NCI-H1105 treated with DMSO at 0.1 percent for 48 hours (cell line): ENCODE measurements at places on chromosomes 3 and 15.
A peak's percentile ranks its signal among the peaks of the same experiment; 100 is the strongest.

- DNase-seq, result no peak
These were observed 877.8 kb downstream of the TUSC7 start for GRCh38 chr3:117587416-117587815.

GRCh38 chr15:78389738-78390137, 48.3 kb upstream of the IREB2 start:
- no peak for DNase-seq

- DNase-seq, result no peak
These were observed 136.9 kb downstream of the NUP210 start for GRCh38 chr3:13282986-13283876.

GRCh38 chr3:44289882-44290462, 48.3 kb downstream of the TOPAZ1 start:
- DNase-seq, result no peak

DNA sequence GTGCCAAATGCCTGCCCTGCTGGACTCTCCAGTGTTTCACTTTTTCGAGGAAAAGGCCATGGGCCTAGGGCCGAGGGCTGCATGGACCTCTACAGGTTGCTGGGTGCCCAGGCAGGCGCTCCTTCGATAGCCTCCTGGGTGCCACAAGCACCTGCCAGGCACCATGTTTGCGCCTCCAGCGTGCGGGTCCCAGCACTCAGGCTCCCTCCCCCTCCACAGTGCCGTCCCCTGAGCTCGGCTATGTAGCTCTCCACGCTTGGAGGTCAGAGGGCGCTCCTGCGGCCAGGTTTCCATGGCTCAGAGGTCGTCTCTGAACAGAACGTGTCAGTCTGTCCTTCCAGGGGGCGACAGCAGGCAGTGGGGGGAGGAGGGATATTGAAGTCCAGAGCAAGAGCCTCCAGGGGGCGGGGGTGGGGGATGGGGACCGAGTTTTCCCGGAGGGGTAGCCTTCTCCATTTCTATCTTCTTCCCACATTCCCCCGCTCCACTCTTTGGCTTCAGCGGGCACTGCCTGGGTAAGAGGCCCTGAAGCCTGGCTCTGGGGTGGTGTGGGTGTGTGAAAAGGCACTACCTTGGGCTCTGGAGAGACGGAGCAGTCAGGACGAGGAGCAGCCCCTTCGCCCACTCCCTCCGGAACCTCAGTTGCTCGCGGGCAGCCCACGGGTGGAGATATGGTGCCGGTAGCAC, 3.6 kb downstream of the ONECUT1 start:
- no peak for DNase-seq

DNA sequence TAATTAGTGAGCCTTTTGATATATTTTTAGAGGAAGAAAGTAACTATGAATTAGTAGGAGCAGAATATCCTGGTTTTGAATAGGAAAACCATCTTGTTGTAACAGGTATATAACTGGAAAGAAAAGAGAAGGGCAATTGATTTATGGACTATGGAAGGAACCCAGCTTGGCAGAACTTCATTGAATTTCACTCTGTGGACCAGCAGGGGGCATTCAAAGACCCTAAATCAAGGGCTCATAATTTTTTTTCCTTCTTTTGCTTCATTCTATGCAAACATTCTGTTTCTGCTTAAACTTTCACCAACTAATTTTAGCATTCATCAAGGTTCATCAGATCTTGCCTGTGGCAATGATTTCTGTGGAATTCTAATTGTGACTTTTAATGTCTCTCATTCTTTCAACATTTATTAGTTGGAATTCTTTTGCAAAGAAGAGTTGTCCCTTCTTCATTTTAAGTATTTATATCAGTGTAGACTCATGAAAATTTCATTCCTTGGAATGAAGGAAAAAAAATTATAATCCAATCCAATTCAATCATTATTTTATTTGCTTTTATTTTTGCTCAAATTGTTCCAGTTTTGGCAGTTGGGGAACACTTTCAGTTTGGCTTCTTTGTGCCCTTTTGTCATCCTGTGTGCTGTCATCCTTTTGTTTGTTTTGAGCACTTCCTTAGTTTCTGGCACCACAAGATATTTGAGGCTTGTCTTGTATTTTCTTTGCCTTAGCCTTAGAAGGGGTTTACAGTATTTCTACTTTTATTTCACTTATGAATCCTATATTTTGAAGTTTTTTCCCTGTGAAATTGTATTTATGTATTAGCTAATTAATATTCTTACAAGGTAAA, 30.4 kb downstream of the NXPE3 start:
- peak; percentile 54 for DNase-seq

DNA sequence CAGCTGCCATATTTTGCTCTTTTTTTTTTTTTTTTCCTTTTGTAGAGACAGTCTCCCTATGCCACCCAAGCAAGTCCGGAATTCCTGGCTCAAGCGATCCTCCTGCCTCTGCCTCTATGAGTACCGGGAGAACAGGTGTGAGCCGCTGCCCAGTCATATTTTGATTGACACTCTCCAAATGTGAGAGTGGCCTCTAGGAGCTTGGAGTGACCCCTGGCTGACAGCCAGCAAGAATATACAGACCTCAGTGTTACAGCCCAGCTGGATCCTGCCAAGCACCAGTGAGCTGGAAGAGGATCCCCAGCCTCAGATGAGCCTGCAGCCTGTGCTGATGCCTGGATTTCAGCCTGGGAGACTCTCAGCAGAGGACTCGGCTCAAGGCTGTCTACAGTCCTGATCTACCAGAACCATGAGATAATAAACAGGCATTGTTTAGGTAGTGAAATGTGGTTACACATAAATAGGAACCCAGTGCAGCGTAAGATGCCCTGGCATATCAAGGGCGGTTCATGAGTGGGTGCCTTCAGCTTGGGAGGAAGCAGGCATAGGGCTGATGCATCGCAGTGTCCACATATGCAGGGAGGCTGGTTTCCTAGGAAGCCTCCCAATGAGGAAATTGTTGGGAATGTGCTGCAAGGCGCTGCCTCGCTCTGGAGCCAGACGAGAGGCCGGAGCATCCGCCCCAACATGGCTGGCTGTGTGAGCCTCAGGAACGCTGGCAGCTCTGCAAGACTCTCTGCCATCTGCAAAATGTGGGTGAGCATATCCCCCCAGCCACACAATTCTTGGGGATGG, 38.9 kb upstream of the ATP10A start:
- DNase-seq, result no peak

DNA sequence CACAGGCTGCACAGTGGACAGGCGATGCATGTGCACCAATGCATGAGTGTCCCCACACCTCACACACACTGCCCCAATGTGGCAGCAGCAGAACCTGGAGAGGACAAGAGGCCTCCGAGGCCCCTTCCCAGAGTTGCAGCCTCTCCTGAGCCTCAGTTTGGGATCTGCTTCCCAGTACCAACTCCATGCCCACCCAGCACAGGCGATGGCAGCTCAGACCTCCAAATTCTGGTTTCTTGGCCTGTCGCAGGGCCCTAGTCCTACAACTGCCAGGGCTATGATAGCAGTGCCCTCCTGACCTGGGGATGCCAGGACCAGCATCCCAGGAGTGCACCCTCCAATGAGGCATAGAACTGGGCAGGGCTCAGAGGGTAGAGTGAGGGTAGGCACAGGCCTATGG, 19.9 kb downstream of the ADAMTS7 start:
- DNase-seq, result no peak

- DNase-seq, result no peak
These were observed 113.0 kb upstream of the GALNT15 start for GRCh38 chr3:16061491-16061890.

- no peak for DNase-seq
These were observed 72.5 kb downstream of the ATP2B2 start for GRCh38 chr3:10432931-10433330.

DNA sequence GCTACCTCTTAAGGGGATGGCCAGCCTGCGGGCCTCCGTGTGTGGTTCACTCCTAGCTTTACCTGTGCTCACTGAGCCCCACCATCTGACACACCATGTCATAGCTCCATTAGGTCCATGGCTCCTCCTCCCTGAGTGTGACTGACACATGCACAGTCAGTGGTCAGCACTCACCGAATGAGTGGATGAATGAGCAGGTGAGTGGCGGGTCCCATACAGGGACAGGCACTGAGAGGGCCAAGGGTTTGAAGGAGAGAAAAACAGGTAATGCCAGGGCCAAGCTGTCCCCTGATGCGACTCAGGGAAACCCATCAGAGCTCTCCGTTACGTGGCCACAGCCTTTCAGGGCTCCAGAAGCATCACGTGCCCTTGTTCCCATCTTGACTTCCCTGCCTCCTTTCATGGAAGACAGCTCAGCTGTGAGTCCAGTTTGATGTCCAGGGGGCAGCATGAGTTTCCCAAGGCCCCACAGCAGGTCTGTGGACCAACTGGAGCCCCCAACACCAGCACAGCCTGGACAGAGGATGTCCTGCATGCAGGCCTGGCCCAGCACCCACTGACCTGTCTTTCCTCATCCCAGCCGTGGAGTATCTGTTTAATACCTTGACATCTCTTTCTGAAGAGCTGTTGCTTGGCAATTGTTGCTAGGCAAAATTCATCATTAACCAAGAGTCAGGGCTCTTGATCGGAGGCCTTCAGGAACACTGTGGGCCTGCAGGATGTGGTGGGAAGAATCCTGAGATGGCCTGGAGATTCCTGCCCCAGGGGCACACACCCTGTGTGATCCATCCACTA, 84.4 kb downstream of the PLXNA1 start:
- DNase-seq, result no peak

GRCh38 chr3:148601766-148602685, 95.7 kb upstream of the AGTR1 start:
- no peak for DNase-seq

- DNase-seq, result no peak
These were observed 59.9 kb downstream of the LIPC start for GRCh38 chr15:58491499-58492202.

DNA sequence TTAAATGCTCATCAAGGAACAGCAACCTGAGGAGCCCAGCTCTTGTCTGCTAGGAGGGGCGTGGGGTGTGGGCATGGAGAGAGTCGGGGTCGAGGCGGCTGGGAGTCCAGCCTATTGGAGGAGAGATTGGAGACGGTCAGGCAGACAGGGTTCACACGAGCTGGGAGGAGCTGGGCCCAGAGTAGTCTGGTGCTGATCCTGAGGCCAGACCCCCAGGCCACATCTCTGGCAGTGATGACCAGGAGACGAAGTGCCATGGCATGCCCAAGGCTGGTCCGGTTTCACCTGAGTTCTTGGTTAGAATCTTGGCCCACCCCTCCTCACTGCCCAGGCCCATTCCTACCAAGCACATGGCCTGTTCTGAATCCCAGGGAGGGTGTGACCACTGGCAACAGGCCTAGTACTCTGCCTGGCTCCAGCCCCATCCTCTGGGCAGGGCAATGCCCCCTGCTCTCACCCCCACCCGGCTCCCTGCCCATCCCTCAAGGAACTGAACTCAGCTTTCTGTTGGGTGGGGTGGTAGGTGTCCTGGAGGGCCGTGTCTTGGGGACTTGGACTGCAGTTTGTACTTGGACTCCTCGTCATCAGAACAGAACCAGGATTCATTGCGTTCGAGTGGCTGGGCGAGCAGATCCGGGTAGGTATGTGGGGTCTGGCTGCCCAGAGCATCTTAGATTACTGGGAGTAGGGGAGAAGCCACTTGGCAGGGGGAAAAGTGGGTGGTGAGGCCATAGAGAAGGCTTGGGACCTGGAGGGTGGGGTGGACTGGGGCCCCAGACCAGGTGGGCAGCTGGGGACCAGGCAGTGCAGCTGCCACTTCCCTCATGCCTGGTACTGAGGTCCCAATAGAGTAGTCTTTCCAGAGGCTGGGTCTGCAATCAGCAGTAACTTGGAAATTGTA, 20.8 kb downstream of the SLC28A1 start:
- DNase-seq, result no peak

DNA sequence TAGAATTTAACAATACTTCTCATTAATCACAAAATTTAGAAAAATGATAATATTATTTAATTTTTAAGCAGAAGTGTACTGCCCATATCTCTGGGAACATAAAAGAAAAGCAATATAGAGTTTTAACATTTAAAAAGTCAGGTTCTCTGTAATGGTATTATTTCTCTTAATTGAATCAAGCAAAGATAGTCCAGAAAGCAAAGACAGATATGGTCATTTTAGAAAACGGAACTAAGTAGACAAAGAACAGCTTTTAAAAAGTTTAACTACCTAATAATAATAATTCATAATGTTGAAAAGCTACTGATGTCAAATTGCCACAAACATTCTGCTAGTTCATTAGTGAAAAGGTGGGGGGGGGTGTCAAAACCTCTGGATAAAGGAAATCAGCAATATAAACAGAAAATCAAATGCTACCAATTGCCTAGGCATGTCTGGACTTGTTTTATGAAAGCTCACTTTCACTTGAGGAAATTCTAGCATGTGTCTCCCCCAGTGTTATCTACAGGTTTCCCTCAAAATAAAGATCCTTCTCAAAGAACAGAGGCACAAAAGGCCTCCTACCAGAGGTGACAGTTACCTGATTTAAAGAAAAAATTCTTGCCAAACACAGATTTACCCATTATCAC, 1.7 kb downstream of the ZMAT3 start:
- DNase-seq, result peak; percentile 73

DNA sequence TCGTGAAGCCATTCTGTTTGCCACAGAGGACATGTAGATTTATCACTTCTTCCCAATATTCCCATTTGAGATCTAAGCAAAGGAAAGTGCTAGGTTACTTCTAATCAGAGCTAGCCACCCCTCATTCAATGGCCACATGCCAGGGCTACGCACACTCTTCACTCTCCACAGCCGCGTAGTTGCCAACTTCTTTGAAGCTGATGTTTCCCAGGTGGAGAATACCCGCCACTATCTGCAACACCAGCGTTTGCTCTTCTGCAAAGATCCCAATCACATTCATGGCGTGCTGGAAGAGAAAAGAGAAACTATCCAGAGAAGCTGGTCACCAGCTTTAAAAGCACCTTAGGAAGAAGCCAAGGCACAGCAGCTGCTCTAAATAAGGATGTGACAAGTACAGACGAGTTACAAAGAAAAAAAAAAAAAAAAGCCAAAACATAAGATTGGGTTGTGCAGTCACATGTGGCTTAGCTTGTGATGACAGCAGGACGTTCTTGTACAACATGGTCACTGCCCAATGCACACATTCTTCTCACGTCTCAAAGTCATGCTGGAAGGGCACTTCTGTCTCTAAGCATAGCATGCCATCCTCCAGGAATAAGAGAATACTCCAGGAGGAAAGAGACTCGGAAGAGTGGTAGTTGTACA, 16.4 kb downstream of the LDHAL6B start:
- peak; percentile 42 for DNase-seq

- DNase-seq, result peak; percentile 78
These were observed 156.0 kb downstream of the EDEM1 start for GRCh38 chr3:5343459-5343858.

DNA sequence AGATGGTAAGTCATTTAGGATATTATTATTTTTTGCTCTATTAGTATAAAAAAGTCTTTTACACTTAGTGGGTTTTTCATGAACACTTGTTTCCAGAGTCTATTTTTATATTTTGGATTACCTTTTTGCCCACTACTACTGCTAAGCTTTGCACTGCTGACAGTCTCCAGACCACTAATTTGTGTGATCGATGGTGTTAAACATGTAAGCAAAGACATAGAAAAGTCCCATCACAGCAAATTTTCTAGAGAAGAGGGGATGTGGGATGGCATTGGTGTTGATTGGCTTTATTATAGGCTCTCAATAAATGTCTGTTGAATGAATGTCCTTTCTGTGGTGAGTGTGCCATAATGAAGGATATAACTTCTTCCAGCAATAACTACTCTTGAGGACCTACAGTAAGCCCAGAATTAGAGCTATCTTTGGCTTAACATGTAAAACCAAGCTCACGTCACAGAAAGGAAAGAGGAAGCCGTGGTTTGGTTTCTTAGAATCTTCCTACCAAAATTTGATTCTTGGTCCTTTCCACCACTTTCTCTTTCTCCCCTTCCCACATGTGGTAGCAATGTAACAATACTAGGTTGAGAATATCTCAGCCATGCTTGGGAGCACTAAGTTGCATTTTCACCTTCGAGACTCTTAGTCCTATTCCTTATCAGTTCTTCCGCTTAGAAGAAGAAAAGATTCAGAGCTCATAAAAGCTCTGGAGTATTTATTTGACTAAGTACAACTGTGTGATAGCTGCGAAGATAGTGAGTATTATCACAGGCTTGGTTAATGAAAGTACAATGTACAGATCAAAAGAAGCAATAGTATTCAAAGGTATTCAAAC, 90.6 kb upstream of the UMPS start:
- DNase-seq, result no peak
